ENCODE measurements at places on chromosomes 2 and 18. TPM values are rescaled to one million over a fixed set of nuclear protein-coding genes. Genes with fewer than 3 reads are reported as not detected.

The ANKRD30BL gene
- polyA plus RNA-seq: not detected

The TLX2 gene
- polyA plus RNA-seq: not detected

The POMC gene
- 6.9 TPM for polyA plus RNA-seq

The C2orf15 gene
- polyA plus RNA-seq: not detected
